ENCODE measurements at places on chromosomes 4 and X.

DNA sequence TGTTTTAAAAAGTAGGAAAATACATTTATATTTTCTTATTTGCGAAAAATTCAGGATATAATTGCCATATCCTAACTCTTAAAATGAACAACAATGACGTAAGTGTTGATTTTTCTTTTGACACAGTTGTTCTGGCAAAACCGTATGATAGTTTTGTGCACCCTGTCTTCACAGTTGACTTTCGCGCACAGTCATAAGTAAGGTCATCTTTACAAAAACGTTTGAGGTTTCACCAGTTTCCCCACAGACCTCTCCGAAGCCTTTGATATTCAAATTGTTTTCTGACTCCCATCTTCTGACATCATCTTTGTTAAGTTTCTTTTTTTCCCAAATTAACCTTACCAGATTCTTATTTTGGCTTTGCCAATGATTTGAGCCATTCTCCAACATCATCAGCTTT lies 48.1 kb upstream of the ATXN3L start:
- no peak for DNase-seq

DNA sequence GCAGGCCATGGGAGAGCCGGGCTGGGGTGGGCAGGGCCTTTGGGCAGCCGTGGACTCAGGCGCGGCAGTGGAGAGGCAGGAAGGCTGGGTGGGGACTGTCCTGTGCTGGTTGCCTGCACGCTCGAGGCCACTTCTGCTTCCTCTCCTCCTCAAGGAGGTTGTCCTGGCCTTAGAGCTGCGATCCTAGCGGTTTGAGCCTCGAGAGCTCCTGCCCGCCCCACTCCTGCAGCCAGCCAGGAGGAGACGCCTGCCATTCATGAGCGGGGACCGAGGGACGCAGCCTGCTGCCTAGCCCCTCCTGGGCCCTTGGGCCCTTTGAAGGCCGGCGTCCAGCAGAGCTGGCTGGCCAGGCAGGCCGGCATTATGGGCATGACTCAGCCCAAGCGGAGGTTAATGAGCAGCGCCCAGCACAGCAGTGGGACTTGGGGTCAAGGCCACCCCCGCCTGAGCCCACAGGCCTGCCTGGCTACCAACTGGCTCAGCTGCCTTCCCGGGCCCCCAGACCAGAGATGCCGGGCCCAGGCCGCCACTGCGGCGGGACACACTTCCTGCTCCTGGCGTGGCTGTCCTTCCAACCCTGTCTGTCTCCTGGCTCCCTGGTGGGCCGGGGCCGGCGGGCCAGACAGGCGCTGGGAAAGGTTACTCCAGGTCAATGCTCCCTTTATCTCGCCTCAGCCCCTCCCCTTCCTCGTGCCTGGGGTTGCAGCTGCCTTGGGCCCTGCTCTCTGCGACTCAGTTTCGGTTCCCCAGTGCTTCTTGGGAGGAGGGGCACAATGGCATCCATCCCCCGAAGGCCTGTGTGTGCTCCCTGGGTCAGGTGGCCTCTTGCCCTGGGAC lies 1.8 kb downstream of the ABCD1 start:
- no peak for DNase-seq

DNA sequence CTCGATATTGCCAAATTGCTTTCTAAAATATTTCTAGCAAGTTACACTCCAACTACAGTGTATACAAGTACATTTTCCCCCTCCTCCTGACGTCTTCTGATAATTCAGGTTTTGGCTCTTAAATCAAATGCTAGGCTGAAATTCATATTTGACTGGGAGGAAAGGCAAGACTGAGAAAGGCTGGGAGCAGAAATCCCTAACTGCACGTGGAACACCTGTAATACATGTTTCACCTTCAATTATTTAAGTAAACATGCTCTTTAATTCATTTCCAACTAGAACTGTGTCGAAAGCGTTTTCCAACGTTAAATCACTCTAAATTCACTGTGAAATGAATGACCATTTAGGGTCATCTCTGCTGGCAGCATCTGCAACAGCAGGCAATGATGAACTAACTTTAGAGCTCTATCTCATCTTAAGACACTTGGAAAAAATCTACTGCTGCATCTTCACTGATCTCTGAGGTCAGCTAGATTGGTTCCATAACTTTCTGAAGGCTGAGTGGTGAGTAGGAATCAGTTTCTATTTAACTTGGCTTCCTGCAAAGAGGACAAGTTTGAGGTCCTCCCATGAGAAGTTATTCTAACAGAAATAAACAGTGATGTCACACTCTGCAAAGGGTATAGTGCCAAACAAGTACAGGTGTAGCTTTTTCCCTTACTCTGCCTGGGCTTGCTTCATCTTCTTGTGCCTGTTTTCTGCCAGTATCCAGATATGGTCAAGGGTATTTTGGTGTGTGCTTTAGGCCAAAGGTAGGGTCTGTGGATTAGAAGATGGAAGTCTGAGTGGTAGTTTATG lies 144.3 kb upstream of the PAK3 start:
- DNase-seq, result no peak

- DNase-seq, result no peak
Observed at GRCh38 chrX:104335756-104336155, 81.0 kb upstream of the ESX1 start.

All from brain pericyte (primary cell).